ENCODE measurements at places on chromosomes 11 and 22.

- DNase-seq, result no peak
These were observed 22.5 kb upstream of the ELF5 start for GRCh38 chr11:34536056-34536455.

GRCh38 chr11:64395545-64396078, 36.6 kb downstream of the RPS6KA4 start:
- DNase-seq, result no peak

DNA sequence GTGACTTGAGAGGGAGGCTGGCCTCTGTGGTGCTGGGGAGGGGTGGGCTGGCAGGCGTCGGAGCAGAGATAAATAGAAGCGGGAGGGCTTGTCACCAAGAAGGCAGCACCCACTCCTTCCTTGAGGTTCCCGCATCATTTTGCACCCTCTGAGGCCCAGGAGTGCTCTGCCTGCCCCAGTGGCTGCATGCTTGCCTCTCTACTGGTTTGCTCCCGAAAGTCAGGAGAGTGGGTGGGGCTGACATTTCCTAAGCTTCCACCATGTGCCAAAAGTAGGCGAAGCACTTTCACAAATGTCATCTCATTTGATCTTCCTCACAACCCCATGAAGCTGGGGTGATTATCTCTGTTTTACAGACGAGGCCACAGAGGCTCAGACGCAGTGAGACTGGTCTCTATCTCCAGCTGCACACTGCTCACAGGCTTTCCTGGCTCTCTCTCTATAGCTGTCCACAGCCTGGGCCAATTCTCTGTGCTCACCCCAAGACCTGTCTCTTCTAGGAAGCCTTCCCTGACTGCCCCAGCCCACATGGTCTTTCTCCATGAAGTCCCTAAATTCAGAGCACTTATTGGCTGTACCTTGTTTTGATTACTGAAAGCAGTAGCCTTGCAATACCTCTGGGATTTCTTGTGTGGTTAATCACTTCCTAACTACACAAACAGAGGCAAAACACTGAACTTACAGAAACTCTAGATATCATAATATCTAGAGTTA, 2.6 kb upstream of the UCP3 start:
- peak; percentile 76 for DNase-seq

DNA sequence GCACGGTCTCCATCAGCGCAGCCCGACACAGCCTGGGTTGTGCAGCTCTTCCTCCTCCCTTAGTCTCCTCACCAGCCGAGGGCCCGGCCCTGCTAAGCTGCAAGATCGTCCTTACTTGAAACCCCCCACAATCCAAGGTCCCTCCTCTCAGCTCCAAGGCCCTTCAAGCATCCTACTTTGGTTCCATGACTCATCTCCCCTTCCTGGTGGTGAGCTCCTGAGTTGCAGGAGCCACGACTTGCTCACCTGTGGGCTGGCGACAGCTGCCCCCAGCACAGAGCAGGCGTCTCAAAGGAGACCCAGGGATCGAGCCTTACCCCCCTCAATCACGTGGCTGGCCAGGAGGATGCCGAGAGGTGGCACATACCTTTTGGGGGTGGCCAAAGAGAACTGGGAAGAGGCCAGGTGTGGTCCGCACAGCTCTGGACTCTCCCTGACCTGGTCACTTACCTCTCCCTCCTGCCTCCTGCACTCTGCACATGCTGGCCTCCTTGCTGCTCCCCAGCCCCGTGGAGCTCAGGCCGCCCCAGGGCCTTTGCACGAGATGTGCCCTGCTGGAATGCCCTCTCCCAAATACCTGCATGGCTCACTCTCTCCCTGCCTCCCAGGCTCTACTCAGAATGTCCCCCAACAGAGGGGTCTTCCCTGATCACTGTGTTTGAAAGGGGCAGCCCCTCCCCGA, 35.2 kb upstream of the FADD start:
- DNase-seq, result no peak

- DNase-seq, result no peak
These were observed 186.0 kb upstream of the CNTN5 start for GRCh38 chr11:98834776-98835175.

DNA sequence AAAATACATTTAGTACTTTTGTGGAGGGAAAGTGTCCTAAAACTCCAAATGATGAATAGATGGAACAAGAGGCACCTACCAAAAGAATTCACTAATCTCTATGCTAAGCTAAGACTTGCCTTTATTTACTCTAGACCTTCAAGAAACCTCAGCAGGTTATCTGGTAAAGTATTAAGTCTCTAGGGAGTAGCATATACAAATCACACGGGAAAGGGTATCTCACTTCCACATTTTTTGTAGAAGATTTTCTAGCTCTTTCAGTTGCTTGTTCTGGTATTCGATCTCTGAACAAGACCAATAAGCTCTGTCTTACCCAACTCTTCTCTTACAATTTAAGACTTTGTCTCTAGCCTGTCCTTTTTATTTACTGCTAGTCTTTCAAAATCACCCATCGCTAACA, 18.1 kb upstream of the CADM1 start:
- no peak for DNase-seq

GRCh38 chr22:40182231-40182835, 4.6 kb downstream of the TNRC6B start:
- DNase-seq, result no peak

DNA sequence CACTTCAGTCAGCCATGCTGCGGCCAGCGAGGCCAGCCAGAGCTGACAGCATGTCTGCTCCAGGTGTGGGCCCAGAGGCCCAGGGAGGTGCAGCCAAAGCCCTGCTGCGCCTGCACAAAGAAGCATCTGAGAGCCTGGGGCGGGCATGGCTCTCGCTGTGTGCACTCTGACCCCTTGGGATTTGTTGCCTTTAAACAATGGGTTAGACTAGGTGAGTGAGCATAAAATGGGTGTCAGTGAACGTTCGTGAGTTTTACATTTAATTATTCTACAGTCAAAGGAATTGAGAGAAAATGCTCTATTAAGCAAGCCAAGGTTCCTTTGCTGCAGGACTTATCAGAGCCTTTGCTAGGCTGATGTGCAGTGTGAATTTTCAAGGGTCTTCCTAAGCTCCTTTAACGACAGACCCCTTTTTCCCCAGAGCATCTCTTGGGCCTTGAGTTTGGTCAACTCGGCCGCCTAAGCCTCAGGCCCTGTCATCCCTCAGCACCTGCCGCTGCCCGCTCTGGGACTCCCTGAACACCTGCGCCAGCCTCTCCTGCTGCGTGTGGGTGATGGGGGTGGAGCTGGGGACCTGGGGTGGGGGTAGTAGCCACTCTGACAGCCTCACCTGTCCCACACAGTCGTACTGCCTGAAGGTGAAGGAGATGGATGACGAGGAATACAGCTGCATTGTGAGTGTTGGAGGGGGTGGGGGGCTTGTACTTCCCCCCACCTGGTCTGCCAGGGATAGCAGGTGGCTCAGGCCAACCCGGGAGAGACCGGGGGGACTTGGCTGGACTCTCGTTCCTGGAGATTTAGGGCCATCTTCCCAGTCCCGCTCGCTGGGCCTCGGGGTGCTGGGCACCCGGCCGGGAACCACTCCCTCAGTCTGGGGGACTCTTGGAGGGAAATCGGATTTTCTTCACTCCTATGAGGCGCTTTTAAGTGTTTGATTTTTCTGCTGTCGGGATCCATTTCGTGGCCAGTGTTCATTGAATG, 10.5 kb downstream of the SLC16A8 start:
- no peak for DNase-seq

- DNase-seq, result no peak
These were observed 390.6 kb downstream of the AASDHPPT start for GRCh38 chr11:106468086-106468485.

DNA sequence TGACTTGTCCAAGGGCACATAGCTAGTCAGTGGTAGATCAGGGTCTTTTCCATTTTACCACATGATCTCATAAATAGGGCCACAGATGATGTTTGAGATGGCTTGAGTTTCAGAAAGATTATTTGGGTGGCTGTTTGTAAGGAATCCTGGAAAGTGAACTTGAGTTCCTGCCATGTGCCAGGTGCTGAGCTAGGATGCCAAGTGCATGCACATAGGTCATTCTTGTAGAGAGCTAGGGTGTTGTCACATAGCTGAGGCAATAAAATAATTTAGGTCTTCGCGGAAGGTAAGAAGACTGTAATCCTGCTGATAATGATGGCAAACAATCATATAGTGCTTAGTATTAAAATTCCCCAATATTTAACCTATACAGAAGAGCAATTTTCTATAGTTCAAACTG, 1162.6 kb upstream of the TENM4 start:
- DNase-seq, result no peak

DNA sequence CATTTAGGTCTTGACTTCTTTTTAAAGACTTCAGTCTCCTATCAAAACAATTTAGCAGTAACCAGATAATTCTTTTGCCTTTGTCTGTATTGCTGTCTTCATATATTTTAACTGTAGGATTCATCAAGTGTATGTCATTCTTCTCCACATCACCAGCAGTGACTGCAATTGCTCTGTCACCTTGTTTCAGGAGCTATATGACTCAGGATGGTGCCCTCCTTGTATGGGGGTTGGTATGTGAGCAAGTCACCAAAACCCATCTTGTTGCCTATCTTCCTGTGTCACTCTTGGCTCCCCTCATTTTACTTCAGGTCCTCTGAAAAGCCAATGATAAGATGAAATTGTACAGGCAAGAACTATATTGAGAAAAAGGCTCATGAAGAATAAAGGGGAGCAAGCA, 256.9 kb upstream of the LUZP2 start:
- DNase-seq, result no peak

DNA sequence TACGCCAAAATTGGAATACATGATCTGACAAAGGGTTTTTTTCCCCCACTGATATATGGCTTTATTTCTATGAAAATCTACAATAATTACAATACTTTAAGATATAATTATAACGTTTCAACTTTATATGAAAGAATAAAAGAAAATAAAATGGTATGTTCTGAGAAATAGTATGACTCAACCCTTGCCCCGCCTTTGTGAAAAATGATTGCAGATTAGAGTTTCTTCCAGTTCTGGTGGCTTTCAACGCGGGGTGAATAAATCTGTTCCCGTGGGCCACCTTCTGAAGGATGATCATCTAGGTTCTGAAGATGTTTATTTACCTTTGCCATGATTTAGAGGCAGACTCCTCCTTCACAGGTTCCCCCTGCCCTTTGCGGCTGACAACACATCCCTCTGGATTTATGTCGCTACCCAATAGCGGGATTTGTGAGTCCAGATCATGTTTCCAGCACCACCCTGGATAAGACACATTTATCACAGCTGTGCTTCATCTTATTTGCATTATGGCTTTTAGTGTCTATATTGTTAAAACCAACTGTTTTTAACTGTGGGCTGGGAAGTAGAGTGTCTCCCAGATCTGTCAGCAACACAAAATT, 607.0 kb upstream of the KIRREL3 start:
- no peak for DNase-seq

GRCh38 chr22:31836010-31836409, 82.2 kb downstream of the DEPDC5 start:
- no peak for DNase-seq

GRCh38 chr11:104095791-104096190, 59.4 kb downstream of the DDI1 start:
- no peak for DNase-seq

- peak; percentile 60 for DNase-seq
These were observed at the start of gene LRRC10B for GRCh38 chr11:61507962-61508861. Gene LRRC10B, plus strand, starts transcription at chr11:61508749. Its CDS starts 250 bp downstream, at chr11:61508999.

DNA sequence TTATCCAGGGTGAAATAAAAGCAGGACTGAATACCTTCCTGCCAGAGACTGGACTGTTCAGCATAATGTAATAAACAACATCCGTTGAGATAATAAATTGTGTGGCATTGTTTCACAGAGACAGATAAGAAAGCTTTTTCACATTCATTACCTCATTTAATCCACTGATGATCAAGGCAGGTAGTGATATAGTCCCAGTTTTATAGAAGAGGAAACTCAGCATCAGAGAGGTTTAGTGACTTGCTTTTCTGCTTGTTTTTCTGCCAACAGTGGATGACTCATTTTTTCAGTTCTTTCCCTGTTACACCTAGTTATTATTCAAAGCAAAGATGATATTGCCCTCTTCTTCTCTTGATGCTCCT, 4.0 kb downstream of the MYO18B start:
- DNase-seq, result no peak

GRCh38 chr11:100823360-100823759, 136.3 kb downstream of the ARHGAP42 start:
- no peak for DNase-seq

- peak; percentile 68 for DNase-seq
These were observed 511 bp downstream of the PKDREJ start for GRCh38 chr22:46262449-46263215.

DNA sequence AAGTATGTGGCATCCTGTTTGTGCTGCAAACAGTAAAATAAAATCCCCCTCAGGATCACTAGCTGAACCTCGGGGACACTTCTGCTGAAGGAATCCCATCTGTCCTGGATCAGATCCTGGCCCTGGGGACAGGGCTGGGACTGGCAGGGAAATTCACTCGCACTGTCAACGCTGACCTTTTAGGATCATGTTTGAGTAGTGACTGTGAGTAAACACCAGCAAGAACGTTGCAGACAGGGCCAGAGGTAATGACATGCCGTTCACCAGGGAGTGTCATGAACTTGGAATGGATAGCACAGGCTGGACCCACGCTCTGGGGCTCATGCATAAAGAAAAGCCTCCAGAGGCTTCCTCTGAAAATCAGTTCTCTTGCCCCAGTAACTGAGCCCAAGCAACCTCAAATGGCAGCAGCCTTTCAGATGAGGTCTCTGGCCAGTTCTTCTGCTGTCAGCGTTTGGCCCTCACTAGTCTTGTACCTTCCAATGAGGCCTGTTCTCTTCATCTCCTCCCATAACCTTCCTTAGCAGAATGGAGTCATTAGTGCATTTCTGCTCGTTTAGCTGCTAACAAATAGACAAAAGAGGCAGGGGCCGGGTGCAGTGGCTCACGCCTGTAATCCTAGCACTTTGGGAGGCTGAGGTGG, 51.0 kb upstream of the BARX2 start:
- DNase-seq, result no peak

- no peak for DNase-seq
These were observed 26.5 kb downstream of the FGF4 start for GRCh38 chr11:69748637-69749036.

GRCh38 chr11:16737818-16738192, 642 bp upstream of the C11orf58 start:
- DNase-seq, result no peak

Data from activated CD8-positive, alpha-beta T cell treated with anti-CD3 and anti-CD28 coated beads for 36 hours (primary cell).